ENCODE measurements at places on chromosomes 3 and 15.

DNA sequence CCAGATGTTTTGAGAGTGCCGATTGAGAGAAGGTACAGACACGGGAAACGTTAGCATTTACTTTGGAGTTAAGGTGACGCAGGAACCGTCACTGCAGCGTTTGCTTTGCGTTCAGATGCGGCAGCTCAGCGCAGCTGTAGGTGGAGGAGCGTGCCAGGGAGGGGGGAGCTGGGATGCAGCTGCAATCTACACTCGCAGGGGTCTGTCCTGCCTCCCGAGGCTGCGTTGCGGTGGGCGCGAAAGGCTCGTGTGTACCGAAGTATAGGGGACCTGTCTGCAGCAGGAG, 425 bp upstream of the FYTTD1 start:
- DNase-seq, result peak; percentile 83

GRCh38 chr3:103813955-103814354, 1379.1 kb downstream of the ZPLD1 start:
- peak; percentile 50 for DNase-seq

- no peak for DNase-seq
Measured at GRCh38 chr15:76418352-76419140, 82.0 kb downstream of the ISL2 start.

DNA sequence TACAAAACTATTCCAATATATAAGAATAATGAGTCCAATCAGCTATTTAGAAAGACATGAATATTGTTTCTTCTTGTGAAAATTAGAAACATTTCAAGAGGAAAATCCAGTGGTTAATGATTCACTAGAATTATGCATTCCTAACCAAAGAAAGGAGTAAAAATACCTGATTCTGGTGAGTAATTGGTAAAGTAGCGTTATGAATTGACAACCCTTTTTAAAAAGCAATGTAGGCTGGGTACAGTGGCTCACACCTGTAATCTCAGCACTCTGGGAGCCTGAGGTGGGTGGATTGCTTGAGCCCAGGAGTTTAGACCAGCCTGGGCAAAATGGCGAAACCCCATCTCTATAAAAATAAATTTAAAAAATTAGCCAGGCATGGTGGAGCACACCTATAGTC, 43.3 kb downstream of the TOPAZ1 start:
- no peak for DNase-seq

GRCh38 chr3:50885070-50885850, 210.5 kb downstream of the DOCK3 start:
- DNase-seq, result peak; percentile 1

DNA sequence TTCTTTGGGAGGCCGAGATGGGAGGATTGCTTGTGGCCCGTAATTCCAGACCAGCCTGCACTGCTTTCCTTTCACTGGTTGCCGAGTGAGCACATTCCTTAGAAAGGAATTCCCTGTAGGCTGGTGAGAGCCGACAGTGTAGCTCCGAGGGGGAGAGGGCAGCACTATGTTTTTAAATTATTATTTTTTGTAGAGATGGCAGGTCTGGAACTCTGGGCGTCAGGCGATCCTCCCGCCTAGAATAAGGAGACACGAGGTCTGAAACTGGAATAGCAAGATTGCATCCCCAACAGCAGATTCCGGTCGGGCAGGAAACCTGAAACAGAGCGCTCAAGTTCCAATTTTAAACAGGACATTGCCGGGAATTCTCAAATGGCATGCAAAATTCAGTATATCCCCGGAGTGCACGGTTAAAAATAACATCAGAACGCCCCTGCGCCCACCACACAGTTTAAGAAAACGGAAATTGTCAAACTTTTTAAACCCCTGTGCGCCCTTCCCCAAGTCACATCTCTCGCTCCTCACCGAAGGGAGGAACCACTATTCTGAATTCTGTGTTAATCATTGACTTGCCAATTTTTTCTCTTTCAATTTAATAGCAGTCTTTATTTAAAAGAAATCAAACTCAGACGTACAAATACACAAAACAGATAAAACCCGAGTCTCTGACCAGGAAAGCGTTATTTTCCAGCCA, 643 bp upstream of the RNU5B-1 start:
- peak; percentile 45 for DNase-seq

DNA sequence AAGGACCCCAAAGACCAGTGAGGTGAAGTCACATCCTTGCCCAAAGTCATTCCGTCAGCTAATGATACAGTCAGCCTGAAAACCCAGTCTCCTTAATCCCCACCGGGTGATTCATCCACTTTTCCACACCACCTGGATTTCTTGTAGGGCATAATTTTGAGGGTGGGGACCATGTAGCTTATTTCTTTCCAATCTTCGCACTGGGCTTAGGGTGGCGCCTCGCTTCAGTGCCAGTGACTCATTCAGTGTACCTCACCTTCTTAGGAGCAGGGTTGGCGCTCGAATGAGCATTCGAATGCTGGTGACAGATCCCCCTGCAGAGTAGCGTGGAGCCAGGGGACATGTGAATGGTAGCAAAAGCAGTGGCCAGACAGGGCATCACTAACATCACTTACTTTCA, 24.0 kb downstream of the BMF start:
- DNase-seq, result no peak

DNA sequence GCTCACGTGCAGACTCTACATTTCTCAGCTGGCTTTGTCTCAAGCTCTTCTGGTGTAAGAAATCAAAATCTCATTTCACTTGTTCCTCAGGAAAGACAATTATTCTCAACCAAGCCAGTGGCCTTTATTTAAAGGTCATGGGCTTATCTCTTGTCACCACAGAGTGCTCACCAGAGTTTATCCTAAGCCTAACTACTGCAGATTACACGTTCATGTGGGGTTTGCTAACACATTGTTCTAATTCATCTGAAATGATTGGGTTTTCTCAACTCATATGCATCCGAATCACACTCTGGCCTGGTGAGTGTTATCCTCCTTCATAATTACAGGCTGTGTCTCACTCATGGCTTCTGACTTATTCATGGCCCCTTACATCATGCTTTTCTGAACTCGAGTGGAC, 83.3 kb upstream of the TSC22D2 start:
- no peak for DNase-seq

GRCh38 chr15:91068966-91069365, 31.1 kb upstream of the SV2B start:
- DNase-seq, result no peak

- DNase-seq, result no peak
Measured at GRCh38 chr3:133914839-133915600, 19.3 kb upstream of the RAB6B start.

- peak; percentile 58 for DNase-seq
Measured at GRCh38 chr3:4504340-4505261, 11.5 kb downstream of the ITPR1 start.

GRCh38 chr3:4078903-4079302, 224.3 kb upstream of the SETMAR start:
- DNase-seq, result no peak

- DNase-seq, result no peak
Measured at GRCh38 chr3:119181765-119182164, 8.4 kb downstream of the UPK1B start.

DNA sequence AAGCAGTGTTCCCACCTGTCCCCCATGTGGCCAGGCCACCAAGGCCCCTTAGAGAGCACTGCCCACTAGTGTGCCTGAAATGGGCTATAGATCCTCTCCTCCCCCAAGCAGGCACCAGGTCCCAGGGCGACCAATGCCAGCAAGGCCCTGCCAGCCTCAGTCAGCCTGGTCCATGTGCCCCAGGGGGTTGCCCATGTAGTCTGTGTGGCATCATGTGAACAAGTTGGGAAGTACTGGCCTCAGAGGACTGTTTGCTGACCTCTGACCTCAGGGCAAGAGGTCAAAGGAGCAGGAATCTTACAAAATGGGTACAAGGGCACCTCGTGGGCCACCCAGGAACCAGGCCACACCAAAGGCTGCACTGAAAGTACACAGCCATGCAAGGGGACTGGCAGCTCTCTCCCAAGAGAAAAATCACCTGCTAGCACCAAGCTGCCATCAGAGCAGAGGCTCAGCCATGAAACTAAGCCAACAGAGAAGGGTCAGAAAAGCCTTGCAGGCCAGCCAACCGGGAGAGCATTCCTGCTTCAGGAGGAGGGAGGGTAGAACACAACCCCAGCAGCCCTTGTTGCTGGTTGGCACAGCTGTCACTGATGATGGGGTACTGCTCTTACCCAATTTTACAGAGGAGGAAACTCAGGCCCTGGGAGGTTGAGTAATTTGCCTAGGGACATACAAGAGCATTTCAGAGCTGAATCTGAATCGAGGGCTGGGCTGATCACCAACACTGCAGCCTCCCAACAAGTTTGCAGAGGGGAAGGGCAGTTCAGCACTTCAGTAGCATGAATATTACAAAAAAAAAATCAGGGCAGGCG, 5.2 kb upstream of the FURIN start:
- no peak for DNase-seq
